ENCODE measurements at places on chromosomes 6 and 20.

DNA sequence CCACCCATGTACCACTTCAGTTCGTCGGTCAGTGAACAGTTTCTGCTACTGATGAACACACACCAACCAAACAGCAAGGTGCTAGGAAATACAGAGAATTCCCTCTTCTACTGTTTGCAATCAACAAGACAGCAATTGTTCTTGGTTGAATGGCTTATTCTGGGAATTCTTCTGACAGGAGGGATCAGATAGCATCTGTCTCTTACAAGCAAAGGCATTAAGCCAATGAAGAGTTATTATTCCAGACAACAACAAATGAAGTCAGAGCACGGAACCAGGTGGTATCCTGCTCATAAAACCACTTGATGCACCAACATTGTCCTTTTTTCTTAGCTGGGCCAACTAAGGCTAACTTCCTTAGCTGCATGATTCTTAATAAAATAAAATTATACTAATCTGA lies 37.8 kb downstream of the PTPRK start:
- no peak for DNase-seq

GRCh38 chr20:44527716-44528199 lies 5.9 kb upstream of the SERINC3 start:
- no peak for DNase-seq

GRCh38 chr20:37319151-37319671 lies 26.7 kb upstream of the SRC start:
- no peak for DNase-seq

GRCh38 chr6:10441004-10441654 lies 26.3 kb upstream of the TFAP2A start:
- peak; percentile 93 for DNase-seq

GRCh38 chr6:44064089-44064947 lies 62.9 kb downstream of the MRPL14 start:
- peak; percentile 98 for DNase-seq

GRCh38 chr6:22829070-22829469 lies 259.7 kb downstream of the HDGFL1 start:
- DNase-seq: peak; percentile 3

DNA sequence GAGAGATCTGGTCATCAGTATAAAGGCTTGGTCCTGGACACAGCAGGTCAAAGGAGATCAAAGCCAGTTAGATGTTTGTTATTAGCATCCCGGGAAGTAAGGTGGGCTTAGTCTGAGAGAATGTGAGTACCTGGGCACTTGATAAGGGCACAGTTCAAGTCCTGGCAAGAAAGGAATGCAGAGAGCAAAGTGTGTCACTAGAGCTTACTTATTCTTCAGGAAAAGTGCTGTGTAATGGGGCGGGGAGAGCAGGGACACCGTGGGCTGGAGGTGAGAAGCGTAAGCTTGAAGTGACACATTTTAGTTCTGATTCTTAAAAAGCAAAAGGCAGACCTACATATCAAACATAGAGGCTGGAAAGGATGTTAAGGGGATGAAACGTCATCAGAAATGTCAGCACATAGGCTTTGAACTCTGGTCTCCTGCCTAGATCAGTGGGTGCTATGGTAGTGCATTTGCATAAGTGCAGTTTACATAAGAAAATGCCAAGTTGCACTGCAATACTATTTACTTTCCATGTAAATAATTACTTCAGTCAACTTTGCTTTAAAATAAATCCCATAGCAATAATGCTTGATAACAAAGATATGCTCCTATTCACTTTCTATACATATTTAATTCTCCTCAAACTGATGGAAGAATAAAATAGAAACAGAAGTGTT lies 2.6 kb downstream of the SAMD5 start:
- no peak for DNase-seq

DNA sequence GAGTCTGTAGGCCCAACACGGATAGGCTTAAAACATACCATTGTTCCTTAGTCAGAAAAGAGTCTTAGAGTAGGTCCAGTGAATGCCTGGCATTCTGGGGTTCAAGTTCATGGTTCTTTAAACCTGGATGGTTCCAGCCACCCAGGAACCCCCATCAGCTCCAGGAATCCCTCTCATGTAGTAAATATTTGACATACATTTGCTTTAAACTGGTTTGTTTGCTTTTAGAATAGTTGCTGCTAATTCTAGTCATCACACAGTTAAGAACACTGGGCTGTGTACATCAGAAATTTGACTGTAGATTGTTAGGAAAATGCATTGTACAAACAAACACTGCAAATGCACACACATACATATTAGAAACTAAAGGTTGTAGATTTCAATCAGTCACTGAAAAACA lies 30.6 kb upstream of the PBOV1 start:
- no peak for DNase-seq

DNA sequence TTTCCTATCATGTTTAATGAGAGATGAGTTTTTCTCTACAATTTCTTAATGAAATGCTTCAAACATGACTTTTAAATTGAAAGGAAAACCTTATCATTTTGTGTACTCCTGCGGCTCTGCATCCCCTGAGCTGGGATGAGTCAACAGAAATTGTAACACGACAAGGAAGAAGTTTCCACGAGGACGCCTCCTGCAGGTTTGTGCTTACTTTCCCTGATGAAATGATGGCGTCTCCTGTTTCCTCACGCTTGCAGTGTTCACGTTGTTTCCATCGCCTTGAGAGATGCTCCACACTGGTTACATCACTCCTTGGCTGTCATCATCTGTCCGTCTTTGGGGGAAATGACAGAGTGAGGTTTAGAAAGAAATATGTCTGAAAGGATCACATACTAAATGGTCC lies 233.7 kb upstream of the ZFP64 start:
- DNase-seq: no peak

GRCh38 chr6:33971580-33971979 lies 167.8 kb upstream of the MLN start:
- no peak for DNase-seq

DNA sequence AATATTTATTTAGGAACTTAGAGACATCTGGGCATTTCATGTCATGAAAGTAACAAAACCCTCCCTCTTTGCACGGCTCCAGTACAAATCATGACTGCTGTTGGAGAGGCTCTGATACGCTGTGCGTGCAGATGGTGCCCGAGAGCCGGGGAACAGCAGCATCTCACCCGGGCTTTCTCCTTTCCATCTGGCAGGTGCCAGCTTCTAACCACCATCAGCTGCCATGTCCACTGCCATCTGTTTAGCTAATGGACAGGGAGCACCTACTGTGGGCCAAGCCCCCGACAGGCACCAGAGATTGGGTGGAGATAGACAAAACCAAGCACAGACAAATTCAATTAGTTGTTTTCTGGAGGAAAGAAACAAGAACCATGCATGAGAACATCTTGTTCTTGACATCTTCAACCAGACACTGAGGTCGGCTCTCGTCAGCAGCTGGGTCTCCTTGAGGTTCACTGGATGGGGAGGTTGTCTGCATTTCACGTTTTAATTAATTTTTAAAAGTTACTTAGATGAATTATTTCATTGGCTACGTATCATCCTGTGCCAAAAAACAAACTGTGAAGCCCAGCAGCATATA lies 323.7 kb downstream of the THBS2 start:
- no peak for DNase-seq

DNA sequence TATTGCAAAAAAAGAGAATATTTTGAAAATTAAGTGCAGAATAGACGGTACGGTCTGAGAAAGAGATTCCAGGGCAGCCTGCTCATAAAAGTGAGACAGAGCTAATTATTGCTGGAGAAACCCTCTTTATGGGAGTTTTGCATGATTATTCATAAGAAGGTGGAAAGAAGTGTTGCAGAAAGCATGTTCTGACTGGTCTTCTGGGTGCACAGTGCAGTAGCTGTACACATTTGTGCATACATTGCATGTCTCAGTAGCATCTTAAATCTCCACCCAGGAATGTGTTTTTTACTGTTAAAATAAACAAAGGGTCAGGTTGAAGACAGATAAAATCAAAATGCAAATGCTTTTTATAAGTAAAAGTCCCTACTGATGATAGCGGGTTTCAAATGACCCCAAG lies 1813.6 kb upstream of the DEFB115 start:
- DNase-seq: no peak

GRCh38 chr6:2919401-2919800 lies 16.3 kb upstream of the SERPINB9 start:
- DNase-seq: no peak

GRCh38 chr6:127343809-127344659 lies 625 bp upstream of the ECHDC1 start:
- no peak for DNase-seq

GRCh38 chr20:11799281-11799684 lies 118.4 kb upstream of the BTBD3 start:
- no peak for DNase-seq

DNA sequence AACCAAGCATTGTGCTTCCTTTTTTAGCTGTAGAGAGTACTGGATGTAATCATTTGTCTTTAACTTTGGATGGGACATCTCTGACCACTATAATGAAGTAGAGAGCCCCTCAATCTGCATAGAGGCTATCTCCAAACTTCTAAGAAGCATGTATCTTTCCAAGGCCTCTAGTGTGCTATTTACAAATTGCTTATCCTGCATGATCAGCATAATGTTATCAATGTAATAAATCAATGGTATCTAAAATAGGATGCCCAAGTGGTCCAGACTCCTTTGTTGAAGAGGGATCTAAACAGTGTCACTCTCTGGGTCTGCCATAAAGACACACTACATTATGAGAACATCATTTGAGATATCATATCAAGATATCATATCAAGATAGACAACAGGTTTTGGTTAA lies 6.7 kb downstream of the TAAR9 start:
- no peak for DNase-seq

DNA sequence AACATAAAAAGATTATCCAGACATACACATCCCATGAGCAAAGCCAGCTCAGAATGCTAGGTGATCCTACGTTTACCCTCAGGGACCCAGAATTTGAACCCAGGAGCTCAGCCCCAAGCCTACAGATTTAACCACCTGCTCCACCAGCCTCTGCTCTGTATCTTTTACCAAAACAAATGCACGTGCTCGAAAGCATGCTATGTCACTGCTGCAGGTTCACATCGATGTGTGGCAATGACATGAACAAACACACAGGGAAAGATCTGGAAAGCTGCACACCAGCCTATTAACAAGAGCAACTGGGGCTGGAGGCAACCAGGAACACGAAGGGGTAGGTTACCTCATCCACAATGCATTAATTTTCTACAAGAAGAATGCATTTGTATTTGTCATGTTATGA lies 32.1 kb downstream of the PREX1 start:
- DNase-seq: no peak

DNA sequence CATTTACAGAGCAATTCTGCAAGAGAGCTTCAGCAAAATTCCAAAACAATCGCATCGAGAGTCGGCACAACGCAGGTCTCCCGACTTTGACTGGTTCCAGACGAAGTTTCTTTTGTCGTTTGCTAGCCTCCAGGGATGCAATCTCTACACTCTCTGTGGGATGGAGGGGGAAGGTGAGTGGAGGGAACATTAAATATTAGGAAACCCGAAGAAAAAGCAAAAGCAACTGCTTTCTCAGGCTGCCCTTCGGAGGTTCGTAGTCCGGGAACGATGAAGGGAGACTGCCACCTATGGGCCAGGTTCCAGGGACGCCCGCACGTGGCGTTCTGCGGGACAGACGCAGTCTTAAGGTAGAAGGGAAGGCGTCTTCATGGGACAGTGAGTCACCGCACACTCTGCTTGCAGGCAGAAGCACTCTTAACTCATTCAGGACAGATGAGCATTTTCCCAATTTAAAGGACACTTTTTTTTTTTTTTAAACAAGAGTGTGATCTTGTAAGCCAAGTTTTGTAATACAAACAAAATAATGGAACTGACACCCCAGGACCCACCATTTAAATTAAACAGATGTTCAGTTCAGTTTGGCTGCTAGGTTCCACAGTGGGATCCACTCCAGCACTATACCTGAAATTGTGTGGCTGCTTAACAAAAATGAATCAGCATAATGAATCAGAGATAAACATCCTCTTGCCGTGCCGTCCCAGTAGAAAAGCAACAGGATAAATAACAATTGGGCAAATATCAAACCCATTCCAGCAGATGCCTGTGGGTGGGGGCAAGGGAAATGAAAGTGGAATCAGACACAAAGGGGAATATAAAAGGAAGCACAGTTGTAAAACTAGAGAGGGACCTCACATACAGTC lies 65.8 kb upstream of the ARMC2 start:
- peak; percentile 81 for DNase-seq

- DNase-seq: no peak
Observed at GRCh38 chr6:83958241-83958685, 75.3 kb upstream of the MRAP2 start.

- DNase-seq: no peak
Observed at GRCh38 chr20:57329608-57330221, at the start of gene SPO11. Gene SPO11 (plus strand): TSS chr20:57329803. CDS start chr20:57329868, 65 bp downstream.

DNA sequence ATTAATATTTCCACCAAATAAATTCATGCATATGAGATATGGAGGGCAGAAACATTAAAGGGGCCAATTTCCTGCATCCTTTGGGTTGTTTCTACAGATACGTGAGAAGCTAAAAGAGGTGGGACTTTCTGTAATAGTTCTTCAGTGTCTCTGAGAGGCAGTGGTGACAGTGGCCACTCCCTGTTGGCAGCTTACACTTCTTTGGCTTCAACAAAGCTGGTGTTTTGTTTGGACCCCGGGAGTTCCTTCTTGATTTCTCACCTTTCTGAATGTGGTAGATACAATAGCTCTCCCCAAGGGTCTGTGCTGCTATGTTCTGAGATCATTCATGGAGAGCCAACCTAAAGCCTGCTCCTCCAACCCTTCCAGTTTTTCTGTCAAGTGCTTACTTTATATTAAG lies 7.8 kb downstream of the PLCB1 start:
- DNase-seq: no peak

- no peak for DNase-seq
Observed at GRCh38 chr20:35151736-35152135, 4.6 kb upstream of the EDEM2 start.

- DNase-seq: no peak
Observed at GRCh38 chr6:121351916-121352315, 17.6 kb upstream of the TBC1D32 start.

GRCh38 chr20:46359233-46359751 lies 47.1 kb downstream of the ELMO2 start:
- no peak for DNase-seq

GRCh38 chr6:15658181-15658744 lies 4.6 kb downstream of the DTNBP1 start:
- DNase-seq: no peak

GRCh38 chr6:148885136-148885865 lies 138.5 kb downstream of the UST start:
- DNase-seq: no peak

DNA sequence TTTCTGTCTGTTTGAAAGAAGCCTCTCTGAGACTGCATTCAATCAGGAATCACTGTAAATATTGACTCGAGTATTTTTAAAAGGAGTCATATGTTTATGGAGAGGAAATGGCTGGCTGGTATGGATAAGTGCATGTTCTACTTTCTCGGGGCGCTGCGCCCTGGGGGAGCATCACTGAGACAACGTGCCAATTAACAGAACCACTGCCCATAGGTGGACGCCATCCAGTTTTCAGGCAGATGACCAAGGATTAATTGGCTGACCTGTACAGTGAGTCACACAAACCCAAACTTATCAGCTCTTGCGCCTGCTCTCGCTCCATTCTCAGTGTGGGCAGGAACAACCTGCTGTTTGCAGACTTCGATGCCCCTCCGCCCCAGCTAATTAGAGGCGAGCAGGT lies 571.2 kb downstream of the QKI start:
- DNase-seq: no peak

All from SJSA1 (cell line).